HL-60 (cell line): ENCODE measurements at places on chromosomes 6 and 20.
A peak's percentile ranks its signal among the peaks of the same experiment; 100 is the strongest.

DNA sequence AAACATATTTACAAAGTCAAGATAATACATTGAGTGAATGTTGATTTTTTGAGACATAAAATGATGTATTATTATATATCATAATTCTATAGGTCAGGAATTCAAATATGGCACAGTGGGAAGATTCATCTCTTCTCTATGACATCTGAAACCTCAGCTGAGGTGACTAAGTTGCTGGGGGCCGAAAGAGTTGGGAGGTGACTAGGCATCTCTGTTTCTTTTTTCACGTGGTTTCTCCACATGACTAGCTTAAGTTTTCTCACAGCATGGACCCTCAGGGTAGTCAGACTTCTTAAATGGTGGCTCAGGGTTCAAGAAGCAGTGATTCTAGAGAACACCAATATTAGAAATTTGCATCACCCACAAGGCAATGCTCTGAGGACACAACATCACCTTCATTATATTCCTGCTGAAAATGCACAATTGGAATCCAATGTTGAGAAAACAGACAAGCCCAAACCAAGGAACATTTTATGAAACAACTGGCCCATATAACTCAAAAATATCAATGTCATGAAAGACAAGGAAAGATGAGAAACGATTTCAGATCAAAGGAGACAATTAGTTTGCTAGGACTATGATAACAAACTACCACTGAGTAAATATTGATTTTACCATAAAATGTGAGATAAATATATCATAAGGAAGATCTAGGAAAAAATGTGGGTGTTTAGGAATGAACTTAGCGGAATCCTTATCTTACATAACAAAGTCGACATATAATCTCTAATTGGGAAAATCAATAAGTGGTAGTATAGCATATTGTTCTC, 273.3 kb upstream of the IRAK1BP1 start:
- DNase-seq: no peak

DNA sequence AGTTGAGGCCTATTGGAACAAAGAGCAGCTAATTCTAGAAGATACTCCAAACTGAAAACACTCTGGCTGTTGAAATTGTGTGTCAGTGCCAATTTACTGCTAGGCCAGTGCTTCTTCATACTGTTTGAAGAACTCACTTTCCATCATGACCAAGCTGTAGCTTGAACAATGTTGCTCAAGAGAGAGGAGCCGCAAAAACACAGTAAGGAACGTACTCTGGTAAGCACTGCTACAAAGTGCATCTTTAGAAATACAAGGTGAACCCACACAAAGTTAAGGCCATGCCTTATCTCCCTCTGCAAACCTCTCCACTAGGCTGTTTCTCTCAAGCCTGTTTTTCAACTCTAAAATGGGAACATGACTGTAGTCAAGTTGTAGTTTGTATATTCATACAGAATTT, 74.5 kb upstream of the TULP1 start:
- DNase-seq: no peak

DNA sequence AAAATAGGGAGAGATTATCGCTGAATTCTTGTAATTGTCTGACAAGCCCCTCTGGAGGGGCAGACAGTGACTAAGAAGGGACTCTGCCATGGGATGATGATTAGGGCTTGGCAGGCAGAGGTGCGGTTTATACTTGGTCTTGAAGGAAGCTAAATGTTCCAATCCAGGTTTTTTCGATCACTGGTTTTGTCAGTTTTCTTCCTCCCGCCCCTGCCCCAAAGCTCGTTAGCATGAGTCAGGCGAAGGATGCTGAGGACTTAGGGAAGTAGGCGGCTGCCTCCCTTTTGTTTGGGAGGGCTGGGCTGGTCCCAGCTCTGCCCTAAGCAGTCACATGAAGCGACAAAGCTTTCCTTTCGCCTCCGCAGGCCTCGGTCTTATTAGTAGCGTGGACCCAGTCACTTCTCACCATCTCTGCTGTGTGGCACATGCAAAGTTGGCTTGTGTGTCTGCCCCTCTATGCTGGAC, 314.2 kb downstream of the CDC5L start:
- DNase-seq: no peak

DNA sequence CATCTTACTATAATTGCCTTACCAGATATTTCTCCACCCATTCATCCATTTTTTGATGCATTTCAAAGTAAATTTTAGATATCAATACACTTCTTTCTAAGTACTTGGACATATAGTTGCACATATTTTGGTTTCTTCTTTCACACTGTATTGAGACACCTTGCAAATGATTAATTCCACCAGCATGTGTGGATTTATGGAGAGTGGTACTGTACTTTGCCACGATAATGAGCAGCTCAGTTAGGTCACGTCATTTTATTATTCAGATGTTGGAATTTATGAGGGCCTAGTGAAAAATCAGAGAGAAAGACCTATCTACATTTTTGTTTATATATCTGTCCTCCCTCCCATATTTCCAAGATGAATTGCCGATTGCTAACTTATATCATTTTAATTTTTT, 5.3 kb downstream of the NFYA start:
- no peak for DNase-seq

DNA sequence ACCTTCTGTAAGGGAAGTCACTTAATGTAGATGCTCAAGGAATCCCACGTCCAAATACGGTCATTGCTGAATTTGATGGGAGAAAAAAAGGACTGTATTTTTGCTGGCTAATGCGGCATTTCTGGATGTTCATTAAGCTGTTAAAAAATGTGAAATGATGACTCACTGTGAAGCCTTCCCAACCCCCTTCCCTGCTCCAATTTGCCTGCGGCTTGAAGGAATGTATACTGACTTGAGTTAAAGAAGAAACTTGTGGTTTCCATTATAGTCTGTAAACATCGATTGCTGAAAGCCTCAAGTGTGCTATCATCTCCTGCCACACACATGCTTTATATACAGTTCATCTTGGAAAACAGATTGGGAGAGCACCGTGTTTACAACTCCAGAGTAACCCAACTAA, 249.1 kb upstream of the JAG1 start:
- no peak for DNase-seq

DNA sequence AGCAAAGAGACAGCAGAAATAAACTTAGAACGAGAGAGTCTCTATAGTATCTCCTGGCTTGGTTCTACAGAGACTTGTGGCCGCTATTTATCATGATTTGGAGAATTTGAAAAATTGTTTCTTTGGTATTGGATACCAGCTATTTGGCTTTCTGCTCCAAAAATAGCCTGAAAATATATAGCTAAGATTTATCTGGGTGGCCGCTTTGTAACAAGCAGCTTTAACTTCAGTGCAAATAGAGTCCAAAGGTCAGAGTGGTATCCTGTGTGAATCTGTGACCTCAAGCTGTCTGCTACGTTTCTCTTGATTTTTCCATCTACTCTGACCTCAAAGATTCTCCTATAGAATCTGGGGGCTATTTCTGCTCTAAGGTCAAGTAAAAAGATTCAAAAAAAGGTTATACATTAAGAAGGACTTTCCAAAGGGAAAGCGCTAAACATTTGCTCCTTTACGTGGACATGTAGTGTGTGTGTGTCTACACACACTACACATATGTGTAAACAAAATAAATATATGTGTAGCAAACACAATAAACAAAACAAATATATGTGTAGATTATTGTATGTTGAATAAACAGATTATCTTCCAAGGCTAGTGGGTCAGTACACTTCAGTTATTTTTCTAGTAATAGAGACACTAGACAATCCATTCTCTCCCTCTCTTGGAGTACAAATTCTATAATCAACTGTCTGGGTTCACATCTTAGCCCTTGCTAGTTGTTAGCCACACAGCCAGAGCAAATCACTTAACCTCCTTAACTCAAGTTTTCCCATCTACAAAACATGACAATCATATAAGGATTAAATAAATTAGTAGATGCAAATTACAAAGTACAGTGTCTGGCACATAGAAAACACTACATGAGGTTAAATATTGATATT, 40.8 kb downstream of the CHD6 start:
- no peak for DNase-seq

- peak; percentile 57 for DNase-seq
Observed at GRCh38 chr20:62875419-62876361, 14.1 kb upstream of the TCFL5 start.
